ENCODE measurements at places on chromosomes 5 and 9. TPM values are rescaled to one million over a fixed set of nuclear protein-coding genes. Genes with fewer than 3 reads are reported as not detected.

GRCh38 chr9:128913048-128913900, 7.5 kb upstream of the PHYHD1 start:
- ATAC-seq = no peak

- no peak for ATAC-seq
Observed at GRCh38 chr9:78666818-78667414, 370.0 kb downstream of the PSAT1 start.

GRCh38 chr9:137136881-137137607, 1.9 kb upstream of the GRIN1 start:
- ATAC-seq = no peak

SETX gene
- total RNA-seq = 50.5 TPM

ZNF366 gene
- total RNA-seq = 6.5 TPM
